Fibroblast of skin of scalp (primary cell): ENCODE measurements at places on chromosomes 13 and 19.

GRCh38 chr13:33079960-33080359 lies 63.7 kb downstream of the KL start:
- DNase-seq: no peak

- DNase-seq: no peak
Observed at GRCh38 chr19:16588824-16589577, 16.8 kb upstream of the SLC35E1 start.

DNA sequence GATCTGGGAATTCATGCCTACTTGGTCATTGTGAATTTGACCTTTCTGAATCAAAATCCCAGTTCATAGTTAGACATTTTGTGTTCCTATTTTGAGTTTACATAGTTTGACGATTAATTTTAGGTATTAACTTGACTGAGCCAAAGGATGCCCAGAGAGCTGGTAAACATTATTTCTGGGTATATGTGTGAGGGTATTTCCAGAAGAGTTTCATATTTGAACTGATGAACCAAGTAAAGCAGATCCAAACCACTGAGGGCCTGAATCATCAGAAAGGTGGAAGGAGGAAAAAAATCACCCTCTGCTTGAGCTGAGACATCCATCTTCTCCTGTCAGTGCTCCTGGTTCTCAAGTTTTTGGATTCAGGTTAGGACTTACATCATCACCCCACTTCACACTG lies 116.6 kb downstream of the CYSLTR2 start:
- DNase-seq: no peak

DNA sequence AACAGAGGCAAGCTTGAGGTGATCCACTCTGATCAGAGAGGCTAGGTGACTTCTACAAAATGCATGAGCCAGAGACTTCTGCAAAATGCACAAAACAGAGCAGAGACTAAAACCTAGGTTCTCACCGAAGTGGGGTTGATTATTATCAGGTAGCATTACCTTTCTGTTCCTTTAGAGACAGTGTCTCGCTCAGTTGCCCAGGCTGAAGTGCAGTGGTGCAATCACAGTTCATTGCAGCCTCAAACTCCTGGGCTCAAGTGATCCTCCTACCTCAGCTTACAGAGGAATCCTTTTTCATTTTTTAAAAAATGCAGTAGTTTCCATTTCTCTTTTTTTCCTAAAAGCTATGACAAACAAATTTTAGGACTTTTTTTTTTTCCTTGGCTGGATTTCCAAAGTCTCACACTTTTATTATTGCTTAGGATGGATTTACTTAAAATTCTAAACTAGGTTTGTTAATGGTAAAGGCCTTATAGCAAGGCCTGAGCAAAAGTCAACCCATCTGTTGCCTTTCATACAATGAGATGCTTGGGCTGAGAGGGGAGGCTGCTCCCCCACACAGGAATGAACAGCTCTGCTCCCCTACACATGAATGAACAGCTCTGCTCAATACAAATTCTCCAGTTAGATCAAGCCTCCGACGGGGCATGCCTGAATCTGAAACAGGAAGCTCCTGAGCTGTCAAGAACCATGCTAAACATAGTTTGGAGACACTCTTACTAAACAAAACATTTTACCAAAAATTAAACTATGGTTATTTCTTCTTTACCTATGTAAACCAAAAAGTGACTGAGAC lies 18.8 kb upstream of the TNFRSF19 start:
- no peak for DNase-seq

- DNase-seq: no peak
Observed at GRCh38 chr13:28406733-28407266, 88.1 kb downstream of the FLT1 start.

DNA sequence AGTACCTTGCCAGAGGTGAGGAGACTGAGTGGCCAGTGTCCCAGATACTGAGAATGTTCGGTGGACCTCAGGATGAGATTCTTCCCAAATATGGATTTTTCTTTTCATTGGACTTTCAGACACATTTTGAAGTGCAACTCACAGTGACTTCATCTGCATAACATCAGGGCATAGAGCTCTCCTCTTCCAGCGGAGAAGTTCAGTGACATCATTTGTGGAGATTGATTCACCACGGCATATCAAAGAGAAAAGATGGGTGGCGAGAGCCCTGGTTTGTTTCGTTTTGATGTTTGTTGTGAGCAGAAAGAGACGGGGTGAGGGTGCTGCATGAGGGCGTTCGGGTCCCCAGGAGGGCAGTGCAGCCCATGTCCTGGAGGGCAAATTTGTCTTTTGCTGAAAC lies 120.1 kb upstream of the GPR12 start:
- no peak for DNase-seq

DNA sequence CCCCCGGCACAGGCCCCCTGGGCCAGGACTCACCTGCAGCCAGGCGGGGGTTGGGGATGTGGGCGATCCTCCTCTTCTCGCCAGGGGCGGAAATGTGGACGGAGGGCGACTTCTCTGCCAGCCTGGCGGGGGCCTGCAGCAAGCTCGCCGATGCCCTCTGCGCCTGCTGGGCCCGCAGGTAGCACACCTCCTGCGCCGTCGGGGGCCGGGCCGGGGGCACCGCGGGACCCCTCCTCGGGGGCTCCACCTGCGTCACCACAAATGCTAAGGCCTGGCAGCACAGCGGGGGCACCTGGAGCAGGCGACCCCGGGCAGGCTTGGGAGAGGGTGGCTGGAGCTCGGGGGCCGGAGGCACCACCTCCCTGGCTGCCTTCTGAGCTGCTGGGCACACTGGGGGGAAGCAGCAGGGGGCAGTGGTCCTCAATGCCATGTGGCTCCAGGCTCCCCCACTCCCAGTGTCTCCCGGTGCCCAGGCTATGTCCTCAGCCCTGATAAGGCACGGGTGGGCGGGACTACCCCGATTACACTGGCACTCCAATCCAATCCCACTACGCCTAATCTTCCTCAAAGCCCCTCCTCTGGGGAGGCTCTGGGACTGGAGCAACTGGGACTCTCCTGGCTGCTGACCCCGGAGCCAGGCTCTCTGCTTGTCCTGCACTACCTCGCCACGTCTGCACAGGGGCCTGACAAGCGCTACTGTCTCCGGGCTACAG lies 11.6 kb upstream of the ATP8B3 start:
- no peak for DNase-seq

- DNase-seq: no peak
Observed at GRCh38 chr13:19673473-19674430, 40.3 kb downstream of the MPHOSPH8 start.

DNA sequence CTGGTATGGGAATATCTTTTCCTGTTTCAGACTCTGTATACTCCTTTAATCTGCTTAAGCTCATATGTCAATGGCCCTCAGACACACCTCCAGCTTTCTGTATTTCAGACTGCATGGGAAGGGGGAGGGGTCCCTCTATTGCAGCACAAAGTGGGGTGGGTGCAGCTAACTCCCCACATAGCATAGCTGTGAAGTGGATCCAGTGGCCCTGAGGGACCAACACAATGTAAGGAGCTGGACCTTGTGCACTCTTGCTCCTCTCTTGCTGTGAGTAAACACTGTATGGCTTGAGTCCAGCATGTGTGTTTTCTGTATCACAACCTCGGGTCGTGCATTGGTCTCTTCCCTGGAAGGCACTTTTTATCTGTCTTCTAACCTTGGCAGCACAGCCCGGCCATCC lies 669.9 kb downstream of the PCDH9 start:
- no peak for DNase-seq

- no peak for DNase-seq
Observed at GRCh38 chr13:91809161-91809560, 410.7 kb downstream of the GPC5 start.

DNA sequence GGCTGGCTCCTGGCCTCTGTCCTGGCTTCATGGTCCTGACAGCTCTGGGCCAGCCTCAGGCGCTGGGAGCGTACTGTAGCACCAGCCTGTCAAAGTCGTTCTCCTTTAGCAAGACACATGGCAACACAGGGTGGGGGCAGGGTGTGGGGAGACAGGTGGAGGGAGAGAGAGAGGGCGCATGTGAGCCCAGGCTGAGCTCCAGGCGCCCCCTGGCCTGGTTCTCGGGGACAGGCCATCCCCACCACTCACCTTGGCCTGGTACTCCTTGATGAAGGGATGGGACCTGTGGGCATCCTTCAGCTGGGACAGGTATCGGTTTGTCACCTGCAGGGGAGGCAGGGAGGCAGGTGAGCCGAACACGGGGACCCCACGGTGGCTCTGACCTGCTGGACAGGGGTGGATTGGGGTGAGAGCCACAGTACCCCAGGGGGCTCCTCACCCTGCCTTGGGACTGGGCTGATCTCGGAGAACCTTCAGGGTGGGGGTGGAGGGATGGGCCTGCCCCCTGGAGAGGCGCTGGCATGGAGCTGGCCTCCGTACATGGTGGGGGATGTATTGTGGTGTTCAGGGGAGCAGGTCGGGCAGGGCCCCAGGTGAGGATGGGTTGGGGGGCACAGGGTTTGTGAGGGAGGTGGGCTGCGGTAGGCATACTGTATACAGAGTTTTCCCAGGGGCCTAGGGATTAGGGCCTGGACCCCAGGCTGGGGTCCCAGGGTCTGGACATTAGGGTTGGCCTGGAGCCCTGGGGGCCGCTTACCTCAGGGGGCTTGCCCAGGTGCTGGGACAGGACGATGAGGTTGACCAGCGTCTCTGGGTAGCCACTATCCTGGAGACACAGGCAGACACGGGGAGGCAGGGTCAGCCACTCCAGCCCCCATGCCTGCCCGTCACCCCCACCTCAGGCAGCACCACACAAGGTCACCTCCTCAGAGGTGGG lies 3.9 kb upstream of the CERS1 start:
- DNase-seq: no peak

GRCh38 chr19:2645826-2646225 lies 56.7 kb downstream of the GNG7 start:
- DNase-seq: no peak

DNA sequence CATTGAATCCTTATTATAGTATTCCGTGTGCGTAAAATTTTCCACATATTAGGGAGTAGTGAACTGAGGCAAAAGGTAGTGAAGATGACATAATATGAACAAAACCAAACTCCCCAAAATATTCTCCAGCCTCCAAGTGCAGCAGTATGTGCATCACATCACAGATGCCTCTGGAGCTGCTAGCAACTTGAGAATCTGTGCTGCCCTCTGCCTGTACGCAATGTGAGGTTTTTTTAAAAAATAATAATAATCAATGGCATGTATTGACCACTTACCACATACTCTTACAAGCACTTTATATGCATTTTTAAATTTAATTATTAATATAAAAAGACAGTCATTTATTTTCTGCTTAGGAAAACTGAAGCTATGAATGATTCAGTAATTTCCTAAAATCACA lies 583.0 kb upstream of the SPRY2 start:
- DNase-seq: no peak

DNA sequence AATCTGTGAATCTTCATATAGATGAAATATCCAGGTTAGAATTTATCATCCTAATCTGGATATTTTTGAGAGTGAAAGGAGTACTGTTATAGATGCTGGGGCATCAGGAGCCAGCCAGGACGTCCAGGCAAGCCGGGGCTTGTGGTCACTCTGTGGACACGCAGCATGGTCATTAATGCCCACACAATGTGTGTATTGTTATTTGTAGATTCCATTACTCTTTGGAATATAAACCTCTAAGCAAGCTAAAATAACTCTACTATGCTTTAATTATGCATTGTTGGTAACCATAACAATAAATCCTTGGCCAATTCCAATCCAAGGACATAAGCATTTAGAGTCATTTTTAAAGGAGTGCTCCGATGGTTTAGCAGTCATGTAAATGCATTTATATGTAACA lies 137.9 kb downstream of the TM9SF2 start:
- no peak for DNase-seq

GRCh38 chr19:39759457-39760184 lies 19.0 kb upstream of the LEUTX start:
- no peak for DNase-seq

- DNase-seq: peak; percentile 37
Observed at GRCh38 chr13:93765062-93765461, 538.5 kb downstream of the GPC6 start.

GRCh38 chr19:18415178-18415867 lies 3.9 kb upstream of the SSBP4 start:
- peak; percentile 86 for DNase-seq

- DNase-seq: peak; percentile 83
Observed at GRCh38 chr19:56080669-56081401, 40.3 kb downstream of the ZNF787 start.

- DNase-seq: no peak
Observed at GRCh38 chr13:30156270-30156669, 151.1 kb downstream of the KATNAL1 start.

DNA sequence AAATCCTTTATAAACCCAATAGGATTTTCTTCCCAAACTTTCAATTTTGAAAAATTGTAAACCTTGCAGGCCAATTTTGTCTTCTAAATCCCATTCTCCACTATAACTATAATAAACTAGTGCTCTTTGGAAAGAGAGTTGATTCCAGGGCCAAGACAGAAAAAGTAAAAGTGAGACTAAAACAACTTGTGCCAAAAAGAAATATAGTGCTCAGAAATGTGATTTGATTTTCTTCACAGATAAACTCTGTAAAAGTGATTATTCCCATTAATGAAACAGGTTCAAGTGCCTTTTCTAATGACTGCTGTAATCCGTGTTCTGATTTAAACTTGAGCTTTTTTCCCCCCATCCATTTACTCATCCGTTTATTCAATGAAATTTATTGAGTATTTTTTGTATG lies 1831.1 kb downstream of the SLITRK5 start:
- DNase-seq: no peak

- peak; percentile 81 for DNase-seq
Observed at GRCh38 chr19:44723952-44724319, 24.6 kb upstream of the BCL3 start.

- no peak for DNase-seq
Observed at GRCh38 chr13:84238381-84238780, 356.1 kb upstream of the SLITRK1 start.

- no peak for DNase-seq
Observed at GRCh38 chr19:15469513-15470297, 5.4 kb upstream of the RASAL3 start.

GRCh38 chr13:109857325-109857724 lies 70.9 kb upstream of the IRS2 start:
- DNase-seq: no peak

DNA sequence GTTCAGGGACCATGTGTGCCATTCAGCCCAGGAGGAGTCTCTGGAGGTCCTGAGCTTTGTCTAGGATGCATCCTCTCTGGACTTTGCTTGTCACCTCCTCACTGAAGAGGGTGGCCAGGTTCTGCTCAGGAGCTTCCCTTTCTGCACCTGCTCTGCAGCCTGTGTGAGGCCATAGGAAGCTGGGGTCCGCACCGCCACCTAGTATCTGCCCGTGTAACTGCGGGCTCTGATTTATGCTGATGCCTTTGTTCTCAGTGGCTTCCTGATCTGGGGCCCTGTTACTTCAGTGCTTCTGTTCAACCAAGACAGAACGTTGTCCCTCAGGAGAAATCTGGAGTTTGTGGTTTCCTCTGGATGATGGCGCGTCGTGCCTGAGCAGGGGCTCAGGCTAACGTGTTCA lies 15.5 kb downstream of the ZNF610 start:
- DNase-seq: no peak

DNA sequence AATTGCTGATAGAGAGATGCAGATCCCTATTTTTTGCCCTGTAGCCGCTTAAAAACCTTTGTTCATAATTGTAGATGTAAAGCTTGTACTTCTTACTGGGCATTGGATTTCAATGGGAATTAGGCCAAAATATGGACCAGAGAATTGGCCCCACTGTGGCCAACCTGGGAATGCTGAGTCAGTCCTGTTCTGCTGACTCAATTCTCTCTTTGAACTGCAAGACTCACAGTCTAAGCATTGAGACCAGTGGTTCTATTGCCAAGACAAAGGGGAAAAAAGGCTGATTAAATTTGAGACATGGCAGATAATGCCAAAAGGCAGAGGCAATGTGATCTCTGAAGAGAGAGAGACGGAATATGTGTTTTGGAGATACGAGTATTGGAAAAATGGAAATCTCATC lies 72.5 kb upstream of the UBL3 start:
- DNase-seq: peak; percentile 70

- DNase-seq: peak; percentile 12
Observed at GRCh38 chr19:40155749-40156265, 35.4 kb upstream of the MAP3K10 start.

- peak; percentile 33 for DNase-seq
Observed at GRCh38 chr19:4077800-4078684, 11.3 kb upstream of the ZBTB7A start.
